Adrenal gland (tissue), 19 donors: ENCODE measurements at places on chromosomes 4 and X.

DNA sequence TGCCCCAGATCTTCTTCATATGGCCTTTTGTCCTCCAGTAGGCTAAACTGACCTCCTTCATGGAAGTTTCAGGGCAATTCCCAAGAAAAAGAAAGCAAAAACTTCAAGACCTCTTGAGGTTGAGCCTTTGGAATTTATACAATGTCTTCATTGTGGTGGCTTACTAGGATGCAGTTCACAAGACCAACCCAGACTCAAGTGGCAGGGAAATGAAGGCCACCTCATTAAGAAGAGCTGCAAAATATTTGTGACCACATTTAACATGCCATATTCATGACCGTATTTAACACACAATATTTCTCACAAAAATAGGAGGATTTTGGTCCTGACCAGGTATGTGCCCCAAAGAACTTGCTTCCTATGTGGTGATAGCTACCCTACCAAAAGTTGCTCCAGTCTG is 605.5 kb upstream of the PITX2 start:
- no peak for DNase-seq

DNA sequence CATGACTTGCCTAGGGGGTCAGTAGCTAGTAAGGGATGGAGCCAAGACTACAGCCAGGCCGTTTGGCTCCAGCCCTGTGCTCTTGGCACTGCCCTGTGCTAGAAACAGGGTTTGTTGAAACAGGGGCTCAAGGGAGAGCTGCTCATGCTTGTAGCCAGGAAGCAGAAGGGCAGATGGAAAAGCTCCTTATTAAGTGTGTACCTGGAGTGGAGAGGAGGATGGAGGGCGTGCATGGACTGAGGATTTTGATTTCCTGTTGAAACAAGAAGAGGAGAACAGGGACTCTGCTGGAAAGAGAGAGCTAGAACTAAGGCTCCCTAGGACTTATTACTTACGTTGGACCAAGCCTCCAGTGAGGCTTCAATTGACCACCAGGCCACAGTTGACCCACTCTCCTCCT is 363.0 kb downstream of the MID1IP1 start:
- DNase-seq = no peak

- DNase-seq = no peak
These were observed 166.7 kb upstream of the ANKRD50 start for GRCh38 chr4:124879195-124879594.

DNA sequence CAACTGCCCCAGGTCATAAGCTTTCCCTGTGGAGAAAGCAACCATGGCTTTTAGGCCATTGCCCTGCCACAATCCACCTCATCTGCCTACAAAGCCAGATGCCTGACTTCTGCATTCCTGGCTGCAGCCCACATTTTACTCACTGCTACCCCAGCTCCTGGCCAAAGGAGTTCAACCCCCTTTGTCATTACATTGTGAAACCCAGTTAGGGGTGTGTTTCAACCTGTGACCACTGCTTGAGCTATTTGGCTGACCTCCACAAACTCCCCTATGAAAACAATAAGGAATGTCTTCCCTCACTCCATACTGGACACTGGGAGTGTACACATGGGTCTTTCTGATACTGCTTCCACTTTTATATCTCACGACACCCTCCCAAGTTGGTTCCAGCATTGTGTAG is 589.2 kb downstream of the SH3BGRL start:
- DNase-seq = no peak

DNA sequence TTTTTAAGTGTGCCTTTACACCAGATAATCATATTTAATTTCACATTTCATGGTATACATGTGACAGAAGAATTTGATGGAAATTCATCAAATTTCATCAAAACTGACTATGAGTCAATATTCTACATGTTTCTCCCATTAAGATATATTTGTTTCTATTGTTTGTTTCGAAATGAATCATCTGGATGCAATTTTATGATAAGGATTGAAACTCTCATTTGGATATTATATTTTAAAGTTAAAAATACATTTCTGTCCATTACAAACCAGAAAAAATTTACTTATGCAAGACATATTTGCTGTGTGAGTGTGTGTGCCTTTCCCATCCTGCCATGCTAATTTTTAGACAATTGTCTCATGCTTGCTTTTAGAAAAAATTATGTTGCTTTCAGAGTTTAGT is 52.2 kb downstream of the SULT1B1 start:
- DNase-seq = no peak

GRCh38 chr4:126037231-126037630 is 722.5 kb downstream of the FAT4 start:
- no peak for DNase-seq

- peak; percentile 26 for DNase-seq
These were observed 54.9 kb upstream of the LGI2 start for GRCh38 chr4:25085671-25086070.
